Natural killer cell treated with Interleukin-12 subunit alpha and Interleukin-12 subunit beta and Interleukin-15 and Interleukin-18, amount 100 ng/mL, for 72 hours (primary cell): ENCODE measurements at places on chromosomes 5 and 9.

- H3K4me1 ChIP-seq, result peaks cover 40% of the 10 kb centered on the region
- H3K27me3 ChIP-seq, result no peaks in the 10 kb centered on the region
- H3K27ac ChIP-seq, result peak overlapping the region; percentile 86
- H3K36me3 ChIP-seq, result no peaks in the 10 kb centered on the region
- DNase-seq, result peak; percentile 89
Observed at GRCh38 chr9:136902259-136902821, 16.0 kb downstream of the TRAF2 start.

GRCh38 chr9:94721754-94722153, 4.7 kb upstream of the AOPEP start:
- no peak overlapping the region for H3K27ac ChIP-seq
- peaks cover under 1% of the 10 kb centered on the region for H3K4me1 ChIP-seq
- DNase-seq, result no peak
- H3K36me3 ChIP-seq, result no peaks in the 10 kb centered on the region
- peaks cover 6% of the 10 kb centered on the region for H3K27me3 ChIP-seq

- H3K4me3 ChIP-seq, result no peak overlapping the region
- DNase-seq, result no peak
- no peak overlapping the region for H3K27ac ChIP-seq
- no peaks in the 10 kb centered on the region for H3K36me3 ChIP-seq
- no peaks in the 10 kb centered on the region for H3K4me1 ChIP-seq
- H3K27me3 ChIP-seq, result no peaks in the 10 kb centered on the region
Observed at GRCh38 chr9:79152306-79152705, 419.5 kb upstream of the TLE4 start.

- no peaks in the 10 kb centered on the region for H3K36me3 ChIP-seq
- H3K27me3 ChIP-seq, result peaks cover 21% of the 10 kb centered on the region
- no peak overlapping the region for H3K4me3 ChIP-seq
- no peaks in the 10 kb centered on the region for H3K4me1 ChIP-seq
Observed at GRCh38 chr5:64666078-64666477, 24.2 kb upstream of the SHISAL2B start.

GRCh38 chr5:37111426-37112382, 137.5 kb downstream of the CPLANE1 start:
- H3K4me3 ChIP-seq, result peak overlapping the region; percentile 81
- DNase-seq, result peak; percentile 69
- H3K27me3 ChIP-seq, result no peaks in the 10 kb centered on the region
- H3K4me1 ChIP-seq, result peaks cover 27% of the 10 kb centered on the region
- H3K36me3 ChIP-seq, result peaks cover 23% of the 10 kb centered on the region

DNA sequence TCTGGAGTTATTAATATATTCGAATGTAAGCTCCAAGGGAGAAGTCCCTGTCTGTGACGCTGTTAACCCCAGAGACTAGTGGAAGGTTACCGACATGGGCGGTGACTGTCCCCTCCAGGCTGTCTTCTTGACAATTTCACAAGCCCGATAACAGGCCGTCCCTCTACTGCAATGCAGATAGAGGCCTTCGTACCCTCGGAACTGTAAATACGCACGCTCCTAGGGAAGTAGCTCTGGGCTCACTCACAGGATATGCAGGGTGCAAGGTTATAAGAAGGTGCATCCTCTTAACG, 680 bp upstream of the RFK start:
- peak overlapping the region; percentile 97 for H3K27ac ChIP-seq
- H3K4me3 ChIP-seq, result peak overlapping the region; percentile 99
- DNase-seq, result peak; percentile 79

- DNase-seq, result no peak
- no peak overlapping the region for H3K4me3 ChIP-seq
- H3K4me1 ChIP-seq, result no peaks in the 10 kb centered on the region
Observed at GRCh38 chr5:151643388-151643787, 43.3 kb downstream of the SPARC start.

- no peak overlapping the region for H3K4me3 ChIP-seq
- no peak for DNase-seq
- H3K36me3 ChIP-seq, result no peaks in the 10 kb centered on the region
- H3K27ac ChIP-seq, result no peak overlapping the region
Observed at GRCh38 chr9:79432485-79432884, 139.3 kb upstream of the TLE4 start.

DNA sequence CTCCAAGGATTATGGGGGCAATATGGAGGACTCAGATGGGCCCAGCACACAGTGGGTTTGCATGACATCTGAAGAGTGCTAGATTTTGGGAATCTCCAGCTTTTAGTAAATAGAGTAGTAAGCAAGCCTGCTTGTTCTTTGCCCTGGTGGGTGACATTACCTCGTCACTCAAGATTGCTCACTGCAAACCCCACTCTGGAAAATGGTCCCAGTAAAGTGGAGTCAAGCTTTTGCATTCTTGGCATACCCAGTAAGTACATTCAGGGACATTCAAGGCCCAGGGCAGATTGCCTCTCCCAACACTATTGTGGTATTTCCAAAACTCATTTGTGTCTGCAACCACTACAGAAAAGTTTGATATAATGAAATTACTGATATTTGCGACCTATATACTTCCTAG, 118.5 kb downstream of the INVS start:
- H3K27me3 ChIP-seq, result no peaks in the 10 kb centered on the region
- H3K4me3 ChIP-seq, result no peak overlapping the region
- H3K36me3 ChIP-seq, result no peaks in the 10 kb centered on the region
- no peak overlapping the region for H3K27ac ChIP-seq
- DNase-seq, result no peak
- peaks cover 11% of the 10 kb centered on the region for H3K4me1 ChIP-seq

DNA sequence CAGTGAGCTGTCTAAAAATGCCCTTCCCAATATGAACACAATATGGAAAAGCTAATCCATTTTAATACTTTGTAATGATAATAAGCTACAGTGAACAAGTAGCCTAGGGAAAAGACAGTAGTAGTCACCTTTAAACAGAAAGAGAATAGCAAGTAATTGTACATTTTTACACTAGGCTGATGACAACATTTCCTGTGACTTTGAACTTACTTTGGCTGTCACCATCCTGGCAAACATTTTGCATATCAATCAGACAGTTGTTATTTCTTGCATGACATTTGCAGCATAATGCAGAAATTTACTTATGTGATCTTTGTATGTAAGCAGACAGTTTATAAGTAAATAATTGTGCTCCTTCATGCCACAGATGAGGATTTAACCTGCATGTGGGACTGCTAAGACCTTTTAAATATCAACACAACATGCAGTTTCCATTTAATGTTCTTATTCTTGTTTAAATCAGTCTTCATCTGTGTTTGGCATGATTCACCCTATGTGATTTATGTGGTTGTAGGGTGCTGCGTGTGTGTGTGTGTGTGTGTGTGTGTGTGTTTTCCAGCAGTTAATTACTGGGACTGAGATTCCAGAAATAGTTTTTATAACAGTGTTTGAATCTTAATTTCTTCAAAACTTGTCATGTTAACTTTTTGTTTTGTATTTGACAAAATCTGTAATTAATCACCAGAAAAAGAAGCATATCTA, 997.1 kb upstream of the ARRDC3 start:
- no peaks in the 10 kb centered on the region for H3K4me1 ChIP-seq
- no peak overlapping the region for H3K27ac ChIP-seq
- H3K36me3 ChIP-seq, result no peaks in the 10 kb centered on the region
- H3K27me3 ChIP-seq, result no peaks in the 10 kb centered on the region
- DNase-seq, result no peak

GRCh38 chr5:113202746-113203716, 226.4 kb downstream of the DCP2 start:
- H3K4me3 ChIP-seq, result no peak overlapping the region
- H3K27ac ChIP-seq, result no peak overlapping the region
- H3K36me3 ChIP-seq, result no peaks in the 10 kb centered on the region
- H3K4me1 ChIP-seq, result no peaks in the 10 kb centered on the region
- H3K27me3 ChIP-seq, result peaks cover 2% of the 10 kb centered on the region

- H3K36me3 ChIP-seq, result no peaks in the 10 kb centered on the region
- no peak overlapping the region for H3K4me3 ChIP-seq
- H3K4me1 ChIP-seq, result no peaks in the 10 kb centered on the region
- peaks cover 7% of the 10 kb centered on the region for H3K27me3 ChIP-seq
- no peak for DNase-seq
Observed at GRCh38 chr5:137182576-137182975, 316.6 kb downstream of the SPOCK1 start.

DNA sequence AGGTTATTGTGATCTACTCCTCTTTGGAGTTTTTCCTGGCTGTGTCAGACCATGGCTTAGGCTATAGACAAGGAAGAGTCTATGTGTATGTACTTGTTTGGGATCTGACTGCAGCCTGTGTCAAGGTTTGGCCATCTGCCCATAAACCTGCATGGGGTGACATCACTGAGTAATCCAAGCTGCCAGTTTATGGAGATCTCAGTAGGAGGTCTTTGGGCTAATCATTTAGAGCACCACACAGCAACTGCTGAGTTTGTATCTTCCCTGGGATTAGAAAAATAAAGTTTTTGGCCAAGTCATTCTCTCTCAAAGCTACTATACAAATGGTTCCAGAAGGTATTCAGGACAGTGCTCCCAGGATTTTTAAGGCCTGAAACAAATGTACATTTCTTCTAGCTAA, 65.5 kb upstream of the HSPB3 start:
- no peak overlapping the region for H3K4me3 ChIP-seq
- no peaks in the 10 kb centered on the region for H3K4me1 ChIP-seq
- no peak overlapping the region for H3K27ac ChIP-seq
- peaks cover 9% of the 10 kb centered on the region for H3K27me3 ChIP-seq
- no peaks in the 10 kb centered on the region for H3K36me3 ChIP-seq

DNA sequence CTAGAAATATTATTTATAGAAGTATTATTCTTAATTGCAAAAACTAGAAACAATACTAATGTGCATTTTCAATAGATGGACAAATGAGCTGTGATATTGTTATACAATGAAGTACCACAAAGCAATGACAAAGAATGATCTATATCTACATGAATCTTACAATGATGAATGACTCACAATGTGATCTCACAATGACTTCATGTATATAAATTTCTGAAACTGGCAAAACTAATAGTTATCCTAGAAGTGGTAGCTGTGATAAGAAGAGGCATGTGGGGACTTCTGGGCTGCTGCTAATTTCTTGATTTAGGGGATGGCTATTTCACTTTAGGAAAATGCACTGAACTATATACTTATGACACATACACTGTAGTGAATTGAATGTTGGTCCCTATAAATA, 396.0 kb upstream of the ZNF608 start:
- DNase-seq, result no peak
- H3K36me3 ChIP-seq, result peaks cover 4% of the 10 kb centered on the region
- no peaks in the 10 kb centered on the region for H3K27me3 ChIP-seq
- H3K4me1 ChIP-seq, result no peaks in the 10 kb centered on the region

GRCh38 chr9:83281306-83282255, 218.6 kb upstream of the RASEF start:
- no peak overlapping the region for H3K4me3 ChIP-seq
- H3K36me3 ChIP-seq, result no peaks in the 10 kb centered on the region
- DNase-seq, result no peak
